Skin of body (tissue), 3 donors: ENCODE measurements at places on chromosomes 7 and 10. TPM values are rescaled to one million over a fixed set of nuclear protein-coding genes. Genes with fewer than 3 reads are reported as not detected.

ZP3 gene
- 0.79 TPM for total RNA-seq

BCL7B gene
- 8.5 TPM for total RNA-seq

AMPH gene
- 3.5 TPM for total RNA-seq

PPP1R17 gene
- not detected for total RNA-seq

OR2A1 gene
- total RNA-seq, result 0.20 TPM

PIK3CG gene
- 4.7 TPM for total RNA-seq

FGF8 gene
- not detected for total RNA-seq

SLC18A2 gene
- total RNA-seq, result 6.2 TPM

PCGF6 gene
- 8.9 TPM for total RNA-seq
